ENCODE measurements at places on chromosomes 13 and 19.

GRCh38 chr19:28966737-28967399 is 246.1 kb downstream of the UQCRFS1 start:
- DNase-seq, result peak; percentile 2

GRCh38 chr13:108662528-108662927 is 33.1 kb downstream of the MYO16 start:
- DNase-seq, result no peak

DNA sequence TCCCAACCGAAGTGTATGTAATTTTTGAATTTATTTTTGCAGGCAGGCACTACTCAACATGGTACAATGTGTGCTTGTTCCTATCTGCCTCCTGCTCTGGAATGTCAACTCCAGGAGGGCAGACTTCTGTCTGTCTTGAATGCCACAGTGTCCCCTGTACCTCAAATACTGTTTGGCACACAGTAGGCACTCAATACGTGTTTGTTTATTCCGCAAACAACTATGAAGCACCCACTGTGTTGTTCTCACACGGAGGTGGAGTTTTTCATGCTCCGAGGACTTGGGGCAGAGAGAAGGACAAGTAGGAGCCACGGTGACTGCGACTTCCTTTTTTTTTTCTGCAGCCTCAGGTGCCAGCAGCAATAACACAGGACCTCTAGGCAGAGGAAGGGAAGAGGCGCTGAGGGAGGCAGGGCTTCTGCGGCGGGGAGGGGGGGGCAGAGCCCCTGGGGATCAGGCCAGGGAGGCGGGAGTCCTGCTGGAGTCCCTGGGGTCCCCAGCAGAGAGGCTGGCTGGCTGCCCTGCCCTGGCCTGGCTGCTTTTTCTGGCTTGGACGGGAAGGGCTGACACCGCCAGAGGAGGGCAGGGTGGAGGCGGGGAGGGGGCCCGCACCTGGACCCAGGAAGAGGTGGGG is 29.3 kb upstream of the TNFAIP8L1 start:
- no peak for DNase-seq

- no peak for DNase-seq
Observed at GRCh38 chr13:110293037-110293436, 13.9 kb downstream of the COL4A1 start.

GRCh38 chr13:44826591-44827350 is 162.5 kb downstream of the NUFIP1 start:
- no peak for DNase-seq

DNA sequence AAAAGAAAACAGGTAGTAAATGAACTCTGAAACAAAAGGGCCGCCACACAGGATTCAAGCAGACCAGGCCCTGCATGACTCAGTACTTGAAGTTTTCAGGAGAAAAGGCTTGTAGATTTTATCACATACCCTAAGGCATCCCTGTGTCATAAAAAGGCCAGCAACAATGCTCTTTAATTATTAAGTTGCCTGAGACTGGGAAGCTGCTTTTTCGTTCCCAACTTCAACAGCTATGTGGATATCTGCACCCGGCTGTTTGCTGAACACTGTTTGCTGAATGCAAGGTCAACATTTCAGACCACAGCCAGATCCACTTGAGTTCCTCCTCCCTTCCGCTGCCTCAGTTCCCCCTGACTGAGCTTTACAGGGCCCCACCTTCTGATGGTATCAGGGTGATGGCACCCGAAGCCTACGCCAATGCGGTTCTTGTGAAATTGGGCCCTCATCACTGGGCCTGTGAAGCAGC is 6.1 kb upstream of the ECH1 start:
- no peak for DNase-seq

DNA sequence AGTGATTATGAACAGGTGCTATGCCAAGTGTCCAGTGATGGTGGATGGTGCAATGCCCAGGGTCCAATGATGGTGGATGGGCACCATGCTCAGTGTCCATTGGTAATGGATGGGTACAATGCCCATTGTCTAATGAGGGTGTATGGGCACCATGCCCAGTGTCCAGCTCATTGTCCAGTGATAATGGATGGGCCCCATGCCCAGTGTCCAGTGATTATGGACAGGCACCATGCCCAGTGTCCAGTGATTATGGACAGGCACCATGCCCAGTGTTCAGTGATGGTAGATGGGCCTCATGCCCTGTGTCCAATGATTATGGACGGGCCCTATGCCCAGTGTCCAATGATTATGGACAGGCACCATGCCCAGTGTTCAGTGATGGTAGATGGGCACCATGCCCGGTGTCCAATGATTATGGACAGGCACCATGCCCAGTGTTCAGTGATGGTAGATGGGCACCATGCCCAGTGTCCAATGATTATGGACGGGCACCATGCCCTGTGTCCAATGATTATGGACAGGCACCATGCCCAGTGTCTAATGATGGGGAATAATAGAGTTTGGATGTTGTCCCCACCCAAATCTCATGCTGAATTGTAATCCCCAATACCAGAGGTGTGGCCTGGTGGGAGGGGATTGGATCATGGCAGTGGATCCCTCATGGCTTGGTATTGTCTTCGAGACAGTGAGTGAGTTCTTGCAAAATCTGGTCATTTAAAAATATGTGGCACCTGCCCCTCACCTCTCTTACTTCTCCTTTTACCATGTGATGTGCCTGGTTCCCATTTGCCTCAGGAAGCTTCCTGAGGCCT is 87.8 kb downstream of the ANKRD10 start:
- DNase-seq, result no peak

DNA sequence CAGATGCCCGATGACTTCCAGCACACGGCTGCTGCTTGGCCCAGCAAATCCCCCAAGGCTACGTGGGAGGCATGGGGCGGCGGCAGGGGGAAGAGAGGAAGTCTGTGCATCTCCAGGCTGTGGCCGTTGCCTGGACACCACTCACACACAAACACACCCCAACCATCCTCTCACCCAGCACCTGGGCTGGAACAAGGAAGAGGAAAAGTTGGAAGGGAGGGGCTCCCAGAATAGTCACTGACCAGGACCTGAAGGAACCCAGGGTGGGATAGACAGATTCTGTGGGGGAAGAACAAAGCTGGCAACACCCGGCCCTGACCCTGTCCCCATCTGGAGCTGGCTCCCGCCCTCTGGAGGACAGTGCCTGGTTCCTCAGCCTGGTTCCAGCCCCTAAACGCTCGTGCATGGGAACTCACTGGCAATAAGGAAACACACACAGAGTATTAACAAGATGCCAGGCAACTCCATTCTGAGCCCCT is 11.2 kb downstream of the PPP6R1 start:
- DNase-seq, result peak; percentile 16

GRCh38 chr19:10936661-10937084 is 8.1 kb downstream of the TIMM29 start:
- peak; percentile 66 for DNase-seq

DNA sequence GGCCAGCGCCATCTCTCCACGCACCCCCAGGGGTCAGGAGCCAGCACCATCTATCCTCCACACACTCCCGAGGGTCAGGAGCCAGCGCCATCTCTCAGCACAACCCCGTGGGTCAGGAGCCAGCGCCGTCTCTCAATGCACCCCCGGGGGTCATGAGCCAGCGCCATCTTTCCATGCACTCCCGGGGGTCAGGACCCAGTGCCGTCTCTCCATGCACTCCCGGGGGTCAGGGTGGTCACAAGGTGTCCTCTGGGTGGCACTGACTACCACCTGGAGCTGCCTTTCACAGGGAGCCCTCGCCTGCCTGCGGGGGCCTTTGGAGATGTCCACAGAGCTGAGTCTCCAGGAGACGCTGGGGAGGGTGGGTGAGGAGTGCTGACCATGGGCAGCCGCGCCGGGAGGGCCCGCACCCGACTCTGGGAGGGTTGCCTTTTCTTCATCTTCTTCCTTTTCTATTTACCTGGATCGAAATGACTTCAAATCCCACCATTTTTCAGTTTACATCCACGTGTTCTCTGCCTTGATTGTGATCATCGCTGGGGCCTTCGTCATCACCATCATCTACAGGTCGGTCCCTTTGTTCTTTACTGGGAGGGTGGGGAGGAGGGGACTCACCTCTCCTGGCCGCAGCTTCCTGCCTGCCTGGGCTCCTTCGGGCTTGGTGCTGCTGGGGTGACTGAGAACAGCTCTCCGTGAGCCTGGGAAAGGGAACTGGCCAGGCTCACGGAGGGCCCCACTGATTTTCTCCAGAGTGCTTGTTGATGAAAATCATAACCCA is 19.1 kb downstream of the TEX29 start:
- no peak for DNase-seq

GRCh38 chr13:31629085-31629780 is 110.1 kb upstream of the RXFP2 start:
- peak; percentile 56 for DNase-seq

DNA sequence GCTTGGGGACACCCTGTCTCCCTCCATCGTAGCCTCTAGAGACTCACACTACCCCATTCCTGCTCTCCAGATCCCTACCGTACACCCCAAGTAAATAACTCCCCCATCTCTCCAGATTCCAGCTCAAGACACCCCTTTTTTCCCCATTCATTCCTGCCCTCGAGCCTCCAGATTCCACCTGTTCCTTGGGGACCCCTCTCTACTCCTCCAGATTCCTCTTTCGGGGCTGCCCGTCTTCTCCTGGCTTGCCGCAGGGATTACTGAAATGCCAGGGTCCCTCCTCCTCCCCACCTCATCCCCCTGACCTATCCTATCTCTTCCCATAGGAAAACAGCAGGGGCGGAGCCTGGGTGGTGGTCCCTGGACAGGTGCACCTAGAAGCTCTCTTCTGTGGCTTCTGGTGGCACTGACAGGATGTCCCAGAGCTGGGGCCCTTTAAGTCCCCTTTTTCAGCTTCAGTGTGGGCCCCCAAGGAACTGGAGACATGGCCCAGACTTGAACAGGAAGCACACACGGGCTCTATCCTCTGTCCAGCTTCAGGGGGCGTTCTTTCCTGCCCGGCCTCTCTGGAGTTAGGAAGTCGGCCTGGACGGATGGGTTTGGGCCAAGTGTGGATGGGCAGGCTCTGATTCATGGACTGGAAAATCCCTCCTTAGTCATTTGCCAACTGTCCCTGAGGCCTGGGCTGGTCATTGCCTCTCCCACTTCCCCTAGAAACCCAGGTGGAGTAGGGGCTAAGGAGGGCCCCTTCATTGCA is 1.2 kb downstream of the ZSWIM4 start:
- peak; percentile 95 for DNase-seq

- no peak for DNase-seq
Observed at GRCh38 chr13:52112591-52112990, 16.3 kb downstream of the NEK5 start.

GRCh38 chr13:33284031-33284430 is 1.5 kb downstream of the STARD13 start:
- DNase-seq, result peak; percentile 45

DNA sequence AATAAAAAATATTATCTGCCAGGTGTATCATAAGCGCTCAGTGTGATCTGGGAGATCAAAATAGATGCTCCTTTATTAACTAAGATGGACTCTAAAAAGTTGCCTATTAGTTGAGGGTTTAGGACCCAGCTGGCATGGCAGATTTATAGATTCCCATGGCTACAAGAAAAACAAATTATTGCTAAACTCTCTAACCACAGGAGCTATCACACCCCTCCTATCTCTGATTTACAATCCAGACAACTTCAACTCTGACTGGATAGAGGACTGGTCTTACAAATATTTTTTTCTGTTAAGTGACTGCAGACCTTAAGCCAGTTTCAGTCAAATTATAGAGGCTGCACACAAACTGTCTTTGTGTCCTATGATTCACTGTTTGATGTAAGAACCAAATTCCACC is 45.4 kb upstream of the MYCBP2 start:
- DNase-seq, result peak; percentile 2

- DNase-seq, result no peak
Observed at GRCh38 chr13:33526718-33527117, 241.2 kb upstream of the STARD13 start.

DNA sequence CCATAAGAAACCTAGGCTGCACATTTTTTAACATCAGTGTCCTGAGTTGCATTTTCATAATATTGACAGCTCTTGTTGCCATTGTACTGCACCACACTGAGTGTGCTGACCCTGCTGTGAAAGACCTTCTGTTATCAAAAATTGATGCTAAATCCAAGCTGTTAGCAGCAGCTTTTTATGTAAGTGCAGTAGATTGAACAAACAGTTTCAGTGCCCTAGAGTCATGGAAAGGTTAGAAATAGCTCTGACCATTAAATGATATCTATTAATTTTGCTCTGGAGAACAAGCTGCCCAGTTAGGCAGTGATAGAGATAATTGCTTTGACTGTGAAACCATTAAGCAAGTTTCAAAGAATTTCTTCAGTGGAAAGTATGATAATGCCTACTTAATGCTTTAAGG is 1289.2 kb upstream of the PCDH20 start:
- DNase-seq, result no peak

- no peak for DNase-seq
Observed at GRCh38 chr19:28929006-28929405, 283.9 kb downstream of the UQCRFS1 start.

DNA sequence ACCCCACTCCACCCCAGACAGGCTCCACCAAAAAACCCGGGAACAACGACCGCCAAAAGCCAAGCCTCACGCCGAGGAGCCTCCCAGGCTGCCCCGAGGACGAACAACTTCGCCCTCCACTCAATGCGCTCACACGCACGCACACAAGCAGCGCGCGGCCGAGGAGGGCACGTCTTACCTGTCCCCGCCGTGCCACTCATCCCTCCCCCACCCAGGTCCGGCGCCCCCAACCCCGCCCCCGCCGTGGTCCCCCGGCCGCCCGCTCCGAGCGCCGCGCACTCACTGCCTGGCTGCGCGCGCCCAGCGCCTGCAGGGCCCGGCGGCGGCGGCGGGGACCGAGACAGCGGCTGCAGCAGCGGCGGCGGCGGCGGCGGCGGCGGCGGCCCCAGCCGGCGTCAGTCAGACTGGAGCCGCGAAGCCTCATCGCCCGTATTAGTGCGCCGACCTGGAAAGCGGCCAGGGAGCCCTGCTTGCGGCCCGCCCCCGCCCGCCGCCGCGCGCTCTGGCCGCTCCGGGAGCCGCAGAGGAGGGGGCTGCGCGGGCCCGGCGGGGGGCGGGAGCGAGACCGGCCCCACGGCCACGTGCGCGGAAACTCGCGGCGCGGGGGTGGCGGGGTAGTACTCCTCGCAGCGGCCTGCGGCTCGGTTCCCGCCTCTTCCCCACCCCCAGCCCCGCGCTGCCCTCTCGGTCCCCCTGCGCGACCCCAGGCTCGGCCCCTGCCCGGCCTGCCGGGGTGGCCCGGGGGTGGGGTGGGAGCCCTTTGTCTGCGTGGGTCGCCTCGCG is at the start of gene SMAD9:
Gene SMAD9, minus strand, starts transcription at position 406 of the 783 bp plus-strand sequence. CDS start 40,549 bp downstream, outside the sequence.
- peak; percentile 41 for DNase-seq

DNA sequence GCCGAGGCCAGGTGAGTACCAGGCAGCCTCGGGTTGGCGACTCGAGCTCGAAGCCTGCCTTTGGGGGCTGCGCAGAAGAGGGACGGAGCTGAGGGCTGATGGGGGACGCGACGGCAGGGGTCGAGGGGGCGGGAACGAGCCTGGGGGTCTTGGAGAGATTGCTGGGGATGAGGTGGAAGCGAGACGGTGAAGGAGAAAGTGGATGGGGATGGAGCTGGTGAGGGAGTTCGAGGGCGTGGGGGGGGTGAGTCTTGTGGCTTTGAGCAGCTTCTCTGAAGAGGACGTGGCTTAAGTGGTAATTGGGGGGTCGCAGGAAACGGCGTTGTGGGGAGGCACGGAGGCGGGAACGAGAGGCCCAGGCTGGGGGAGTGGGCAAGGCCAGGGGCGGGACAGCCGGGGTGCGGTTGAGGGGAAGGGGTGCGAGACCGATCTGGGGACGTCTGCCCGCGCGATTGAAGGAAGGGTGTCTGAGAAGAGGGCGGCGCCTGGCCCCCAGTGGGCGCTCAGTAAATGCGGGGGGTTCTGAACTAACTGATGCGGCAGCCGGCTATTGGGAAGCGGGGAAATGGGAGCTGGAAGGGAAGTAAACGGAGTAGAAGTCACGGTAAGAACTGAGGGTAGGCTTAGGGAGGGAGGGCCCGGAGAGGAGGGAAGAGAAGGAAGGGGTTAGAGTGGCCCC is 426 bp downstream of the MYO9B start:
- no peak for DNase-seq

- no peak for DNase-seq
Observed at GRCh38 chr19:1847684-1848398, 442 bp downstream of the REXO1 start.

All from astrocyte (in vitro differentiated cells and primary cell).